M059J (cell line): ENCODE measurements at places on chromosomes 12 and 14. TPM values are rescaled to one million over a fixed set of nuclear protein-coding genes. Genes with fewer than 3 reads are reported as not detected.
A peak's percentile ranks its signal among the peaks of the same experiment; 100 is the strongest.

- no peak for DNase-seq
Observed at GRCh38 chr12:64090047-64090446, 132.0 kb downstream of the KICS2 start.

- DNase-seq, result peak; percentile 58
Observed at GRCh38 chr12:124273630-124274029, 21.3 kb upstream of the RFLNA start.

DNA sequence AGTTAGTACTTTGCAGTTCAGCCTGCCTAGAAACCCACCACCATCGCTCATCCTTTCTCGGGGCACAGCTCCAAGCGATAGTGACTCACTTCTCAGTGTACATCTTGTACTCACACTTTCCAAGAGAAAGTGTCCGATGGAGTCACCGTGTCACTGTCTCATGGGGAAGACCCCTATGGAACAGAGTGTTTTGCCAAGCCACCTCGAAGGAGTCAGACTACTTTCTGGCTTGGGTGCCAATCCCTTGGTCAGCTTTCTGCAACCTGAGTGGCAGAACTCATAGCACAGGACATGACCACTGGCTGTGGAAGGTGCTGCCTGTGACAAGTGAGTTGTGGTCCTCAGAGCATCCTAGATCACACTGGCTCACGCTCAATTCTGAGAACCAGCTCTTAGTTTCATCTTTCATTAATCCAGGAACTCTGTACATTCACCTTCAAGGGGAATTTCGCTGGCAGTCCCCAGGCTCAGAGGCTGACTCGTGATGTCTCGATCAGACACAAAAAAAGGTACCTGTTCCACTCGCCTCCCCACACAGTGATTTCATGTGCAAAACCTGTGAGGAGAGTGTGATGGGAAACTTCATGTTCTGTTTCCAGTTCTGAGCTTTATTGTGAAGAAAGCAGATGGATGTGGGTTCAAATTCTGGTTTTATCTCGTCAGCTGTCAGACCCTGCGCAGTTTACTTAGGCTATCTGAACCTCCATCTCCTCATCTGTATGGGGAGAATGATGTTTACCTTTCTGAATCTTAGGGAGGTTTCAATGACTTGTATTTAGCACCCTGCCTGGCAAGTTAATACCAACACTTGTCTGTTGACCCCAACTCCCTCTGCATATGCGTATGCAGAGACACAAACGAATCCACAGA is 127.3 kb upstream of the CCND2 start:
- DNase-seq, result no peak

DNA sequence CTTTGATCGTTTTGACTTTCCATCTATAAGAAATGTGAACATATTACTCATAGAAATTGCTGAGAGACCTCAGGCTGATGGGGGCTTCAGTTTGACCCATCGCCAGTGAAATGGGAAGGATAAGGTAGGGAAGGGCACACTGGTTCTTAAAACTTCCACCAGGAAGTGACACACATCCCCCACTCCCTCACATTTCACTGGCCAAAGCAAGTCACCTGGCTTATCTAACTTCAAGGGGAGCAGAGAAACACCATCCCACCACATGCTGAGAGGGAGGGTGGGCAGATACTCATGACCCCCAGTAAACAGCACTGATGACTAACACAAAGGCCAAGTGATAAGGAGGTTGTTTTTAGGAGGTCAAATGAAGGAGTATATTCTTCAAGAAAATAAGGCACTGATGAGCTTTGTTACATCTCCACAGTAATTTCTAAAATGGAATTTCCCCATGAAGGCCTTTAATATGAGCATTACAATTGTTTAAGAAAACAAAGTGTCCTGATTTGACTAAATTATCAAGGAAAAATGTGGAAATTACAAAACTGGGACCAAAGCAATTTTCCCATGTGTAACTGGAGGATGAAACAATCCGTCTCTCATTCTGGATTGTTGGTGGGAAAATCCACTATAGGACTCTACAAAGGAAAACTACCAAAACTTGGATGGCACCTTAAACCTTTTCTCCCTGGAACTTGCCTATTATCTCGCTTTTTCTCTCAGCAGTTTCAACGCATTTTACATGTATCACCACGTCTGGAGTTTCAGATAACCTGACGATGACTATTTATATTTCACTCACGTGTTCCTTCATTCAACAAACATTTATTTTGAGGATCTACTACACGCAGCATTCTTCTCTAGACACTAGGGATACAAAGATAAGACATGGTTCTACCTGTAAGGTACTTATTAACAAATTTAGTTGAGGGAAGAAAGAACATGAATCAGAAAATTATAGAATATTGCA is 91.8 kb upstream of the EEA1 start:
- no peak for DNase-seq

DNA sequence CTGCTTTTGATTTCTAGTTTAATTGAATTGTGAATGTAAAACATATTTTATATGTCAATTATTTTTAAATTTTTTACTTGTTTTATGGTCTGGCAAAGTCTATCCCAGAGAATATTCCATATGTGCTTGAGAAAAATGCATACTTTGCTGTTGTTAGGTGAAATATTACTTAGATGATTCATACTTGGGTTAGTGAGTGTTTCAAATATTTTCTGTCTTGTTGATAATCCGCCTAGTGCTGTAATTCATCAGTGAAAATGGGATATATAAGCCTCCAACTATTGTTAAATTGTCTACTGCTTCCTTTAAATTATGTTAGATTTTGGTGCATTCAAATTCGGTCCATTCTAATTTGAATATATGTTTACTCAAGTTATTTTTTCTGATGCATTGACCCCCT is 395.5 kb downstream of the LRFN5 start:
- no peak for DNase-seq

- DNase-seq, result no peak
Observed at GRCh38 chr14:30345511-30345910, 213.4 kb upstream of the G2E3 start.

- DNase-seq, result no peak
Observed at GRCh38 chr14:93212432-93212831, 5.4 kb downstream of the UBR7 start.

TCL1B gene
- total RNA-seq, result not detected in 2 replicates

- DNase-seq, result peak; percentile 50
Observed at GRCh38 chr14:81436296-81437138, 36.4 kb upstream of the STON2 start.

DNA sequence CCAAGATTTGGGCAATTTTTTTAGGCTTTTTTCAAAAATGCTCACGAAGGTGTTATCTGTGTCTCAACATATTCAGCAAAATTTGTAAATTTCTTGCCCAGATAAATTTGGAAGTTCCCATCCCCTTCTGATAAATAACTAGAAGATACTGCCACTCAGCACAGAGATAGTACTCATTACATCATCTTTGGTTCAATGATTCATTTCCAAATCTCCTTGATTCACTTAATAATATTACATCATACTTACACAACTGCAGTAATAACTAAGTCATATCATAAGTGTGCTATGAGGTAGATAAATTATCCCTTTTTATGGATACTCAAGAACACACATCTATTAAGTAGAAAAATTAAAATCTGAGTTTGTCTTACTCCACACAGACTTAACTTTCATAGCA is 89.4 kb downstream of the RPAP3 start:
- DNase-seq, result no peak

PRB2 gene
- not detected in 2 replicates for total RNA-seq

SLC25A47 gene
- not detected in 2 replicates for total RNA-seq

- peak; percentile 95 for DNase-seq
Observed at GRCh38 chr14:68458840-68459469, 333.9 kb downstream of the ZFP36L1 start.

GRCh38 chr12:78177298-78177697 is 346.6 kb downstream of the NAV3 start:
- no peak for DNase-seq

SPATS2 gene
- 12.3 and 29.9 TPM in 2 replicates for total RNA-seq

- DNase-seq, result no peak
Observed at GRCh38 chr14:92995620-92996019, 72.7 kb downstream of the CHGA start.
